ENCODE measurements at places on chromosomes 12 and 14.

DNA sequence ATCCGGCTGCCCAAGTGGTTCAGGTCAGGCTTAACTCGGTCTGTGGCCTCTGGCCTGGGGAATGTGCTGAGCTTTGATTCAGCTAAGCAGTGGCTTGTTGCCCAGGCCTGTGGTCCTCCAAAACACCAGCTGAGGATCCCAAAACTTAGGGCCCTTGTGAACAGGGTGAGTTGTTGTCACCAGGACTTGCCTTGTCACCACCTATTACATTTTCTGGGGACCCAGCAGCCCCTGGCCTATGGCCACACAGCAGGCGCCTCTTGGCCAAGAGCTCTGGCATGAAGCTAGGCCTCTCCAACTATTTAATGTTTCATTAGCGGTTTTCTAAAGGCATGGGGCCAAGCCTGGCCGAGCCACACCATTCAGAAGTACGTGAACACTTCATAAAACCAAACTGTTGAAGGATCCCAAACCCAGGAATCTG is 343.7 kb downstream of the CACNA1C start:
- H3K27ac ChIP-seq, result peak overlapping the region; percentile 33
- DNase-seq, result no peak
- H3K27me3 ChIP-seq, result no peaks in the 10 kb centered on the region
- H3K36me3 ChIP-seq, result no peaks in the 10 kb centered on the region

DNA sequence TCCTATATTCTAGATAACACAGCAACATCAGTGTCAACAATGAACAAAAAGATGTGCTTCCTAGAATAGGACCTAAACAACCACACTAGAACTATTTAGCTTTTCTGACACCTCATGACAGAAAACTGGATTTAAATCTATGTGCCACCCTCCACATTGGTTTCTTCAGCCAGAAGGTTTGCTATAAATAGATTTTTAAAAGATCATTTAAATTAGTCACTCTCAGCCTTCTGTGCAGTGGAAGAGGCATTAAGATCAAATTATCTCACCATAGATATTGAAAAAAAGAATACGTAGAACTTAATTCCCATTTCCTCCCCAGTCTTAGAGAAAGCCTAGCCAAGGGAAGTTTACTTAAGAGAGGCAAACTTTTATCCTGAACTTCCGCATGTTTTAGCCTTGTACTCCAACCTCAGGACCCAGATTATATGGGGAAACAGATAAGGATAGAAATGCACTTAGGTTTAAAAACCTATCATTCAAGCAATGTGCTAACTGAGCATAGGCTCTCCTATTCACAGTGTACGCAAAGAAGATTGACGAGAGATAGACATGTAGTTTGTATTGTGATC is 59.6 kb downstream of the NELL2 start:
- no peaks in the 10 kb centered on the region for H3K36me3 ChIP-seq
- DNase-seq, result no peak
- no peaks in the 10 kb centered on the region for H3K27me3 ChIP-seq
- H3K4me3 ChIP-seq, result no peak overlapping the region

DNA sequence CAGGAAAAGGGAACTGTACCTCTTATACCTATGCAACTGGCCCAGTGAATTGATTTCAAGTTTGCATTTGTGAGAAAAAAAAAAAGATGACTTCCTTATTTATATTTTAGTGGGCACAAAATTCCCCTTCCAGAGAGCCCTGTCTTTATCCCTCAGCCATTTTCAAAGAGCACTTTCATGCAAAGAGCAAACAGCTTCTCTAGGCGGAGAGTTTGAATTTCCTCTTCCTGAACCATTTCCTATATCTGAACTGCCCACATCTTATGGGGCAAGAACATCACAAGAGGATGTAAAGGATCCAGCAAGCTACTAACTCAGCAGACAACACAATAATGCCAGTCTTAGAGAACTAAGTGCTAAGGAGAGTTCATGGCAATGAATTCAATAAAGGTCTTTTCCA is 22.3 kb upstream of the PLXNC1 start:
- H3K27me3 ChIP-seq, result no peaks in the 10 kb centered on the region
- no peak for DNase-seq
- no peaks in the 10 kb centered on the region for H3K4me1 ChIP-seq
- H3K27ac ChIP-seq, result no peak overlapping the region

- no peaks in the 10 kb centered on the region for H3K27me3 ChIP-seq
- no peaks in the 10 kb centered on the region for H3K4me1 ChIP-seq
- no peak overlapping the region for H3K27ac ChIP-seq
- DNase-seq, result no peak
Observed at GRCh38 chr14:104576232-104576969, 3.2 kb upstream of the C14orf180 start.

GRCh38 chr14:80629606-80630005 is 311.9 kb downstream of the CEP128 start:
- no peak overlapping the region for H3K27ac ChIP-seq
- DNase-seq, result no peak
- no peaks in the 10 kb centered on the region for H3K36me3 ChIP-seq
- H3K4me3 ChIP-seq, result no peak overlapping the region
- no peaks in the 10 kb centered on the region for H3K27me3 ChIP-seq

GRCh38 chr12:45687081-45688015 is 42.2 kb upstream of the ARID2 start:
- DNase-seq, result no peak
- H3K36me3 ChIP-seq, result no peaks in the 10 kb centered on the region
- no peaks in the 10 kb centered on the region for H3K4me1 ChIP-seq
- H3K27me3 ChIP-seq, result no peaks in the 10 kb centered on the region
- H3K27ac ChIP-seq, result no peak overlapping the region

- H3K4me1 ChIP-seq, result no peaks in the 10 kb centered on the region
- no peak overlapping the region for H3K4me3 ChIP-seq
- no peak overlapping the region for H3K27ac ChIP-seq
- no peaks in the 10 kb centered on the region for H3K27me3 ChIP-seq
- no peak for DNase-seq
- no peaks in the 10 kb centered on the region for H3K36me3 ChIP-seq
Observed at GRCh38 chr14:53491256-53491883, 338.2 kb upstream of the DDHD1 start.

DNA sequence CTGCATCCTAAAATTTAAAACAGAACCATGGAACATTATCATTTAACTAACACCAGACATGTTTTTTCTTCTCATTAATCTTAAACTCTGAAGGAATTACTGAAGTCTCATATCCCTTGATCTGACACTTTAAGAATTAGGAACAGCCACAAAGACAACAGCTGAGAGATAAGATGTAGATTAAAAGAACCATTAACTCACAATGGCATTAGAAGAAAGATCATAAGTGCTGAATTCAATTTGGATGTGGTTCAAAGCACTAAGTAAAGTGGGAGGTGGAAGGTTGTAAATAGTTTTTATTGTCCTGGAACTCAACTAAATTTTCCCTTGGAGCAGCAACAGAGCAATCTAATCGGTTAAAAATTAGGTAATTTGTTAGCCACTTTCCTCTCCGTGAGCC is 199.0 kb upstream of the ATP2B1 start:
- DNase-seq, result no peak
- no peaks in the 10 kb centered on the region for H3K36me3 ChIP-seq
- H3K27me3 ChIP-seq, result no peaks in the 10 kb centered on the region
- H3K4me3 ChIP-seq, result no peak overlapping the region
- H3K4me1 ChIP-seq, result no peaks in the 10 kb centered on the region

DNA sequence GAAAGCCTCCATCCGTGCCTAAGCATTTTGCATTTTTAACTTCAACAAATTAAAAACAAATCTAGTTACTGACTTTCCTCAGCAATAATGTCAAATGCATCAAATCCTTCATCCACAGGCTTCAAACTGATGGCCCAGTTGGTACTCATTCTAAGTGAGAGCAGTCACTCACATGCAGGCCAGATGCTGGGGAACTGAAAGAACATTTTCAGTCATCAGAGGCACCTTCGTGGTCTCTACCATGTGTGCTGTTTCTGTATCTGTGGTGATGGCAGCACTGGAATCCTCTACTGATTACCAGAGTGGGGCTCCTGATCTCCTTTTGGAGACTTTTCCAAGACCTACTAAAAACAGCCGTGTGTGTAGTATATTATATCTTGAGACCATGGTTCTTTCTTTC is 145.2 kb downstream of the PRIMA1 start:
- no peak overlapping the region for H3K4me3 ChIP-seq
- no peak for DNase-seq
- H3K27ac ChIP-seq, result no peak overlapping the region

DNA sequence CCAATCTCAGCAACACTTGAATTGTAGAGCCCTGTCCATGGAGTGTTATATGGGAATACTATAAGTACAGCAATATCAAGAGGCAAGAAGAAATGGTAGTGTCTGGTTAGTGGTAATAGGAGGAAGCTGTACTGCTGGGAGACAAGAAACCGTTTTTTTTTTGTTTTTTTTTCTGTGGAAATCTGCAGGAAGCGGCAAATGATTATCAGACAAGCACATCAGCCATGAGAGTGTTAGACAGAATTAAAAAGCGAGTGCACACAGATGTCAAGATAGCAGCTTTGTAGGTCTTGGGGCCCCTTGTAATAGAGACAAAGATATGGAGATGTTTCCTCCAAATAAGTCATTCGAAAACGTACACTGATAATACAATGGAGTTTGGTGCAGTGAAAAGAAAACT is 6.7 kb downstream of the TESPA1 start:
- DNase-seq, result no peak
- no peaks in the 10 kb centered on the region for H3K27me3 ChIP-seq
- no peak overlapping the region for H3K27ac ChIP-seq
- H3K36me3 ChIP-seq, result no peaks in the 10 kb centered on the region

DNA sequence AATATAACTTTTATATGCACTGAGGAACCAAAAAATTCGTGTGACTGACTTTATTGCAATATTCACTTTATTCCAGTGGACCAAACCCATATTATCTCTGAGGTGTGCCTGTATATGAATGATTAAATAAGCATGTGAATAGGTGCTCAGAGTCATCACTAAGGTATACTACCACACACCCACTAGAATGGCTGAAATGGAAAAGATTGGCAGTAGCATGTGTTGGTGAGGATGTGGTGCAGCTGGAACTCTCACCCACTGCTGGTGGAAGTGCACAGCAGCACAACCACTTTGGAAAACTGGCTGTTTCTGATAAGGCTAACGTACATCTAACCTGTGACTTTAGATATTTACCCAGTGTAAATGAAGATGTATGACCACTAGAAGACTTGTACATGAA is 36.8 kb downstream of the GOLGA5 start:
- H3K4me1 ChIP-seq, result no peaks in the 10 kb centered on the region
- peaks cover 98% of the 10 kb centered on the region for H3K36me3 ChIP-seq
- no peak overlapping the region for H3K27ac ChIP-seq
- no peak overlapping the region for H3K4me3 ChIP-seq
- H3K27me3 ChIP-seq, result no peaks in the 10 kb centered on the region
- no peak for DNase-seq

DNA sequence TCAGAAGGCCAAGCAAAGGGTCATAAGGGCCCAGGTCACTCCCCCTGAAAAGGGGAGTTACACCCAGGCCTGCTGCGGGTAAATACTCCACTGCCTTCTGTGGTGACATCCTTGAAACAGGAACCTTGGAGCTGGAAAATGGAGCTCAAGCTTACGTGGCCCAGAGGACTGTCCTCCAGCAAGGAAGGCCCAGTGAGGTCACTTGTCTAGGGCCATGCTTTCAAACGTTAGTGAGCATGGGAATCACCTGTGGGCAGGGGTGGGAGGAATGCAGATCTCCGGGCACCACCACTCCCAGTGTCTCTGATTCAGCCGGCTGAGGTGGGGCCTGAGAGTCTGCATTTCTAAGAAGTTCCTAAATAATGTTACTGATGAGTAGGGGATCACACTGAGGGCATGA is 140.5 kb upstream of the CCND2 start:
- no peak overlapping the region for H3K27ac ChIP-seq
- H3K27me3 ChIP-seq, result peaks cover 3% of the 10 kb centered on the region
- no peak overlapping the region for H3K4me3 ChIP-seq
- H3K4me1 ChIP-seq, result no peaks in the 10 kb centered on the region
- H3K36me3 ChIP-seq, result no peaks in the 10 kb centered on the region
- DNase-seq, result no peak

- no peaks in the 10 kb centered on the region for H3K27me3 ChIP-seq
- no peak overlapping the region for H3K27ac ChIP-seq
- no peaks in the 10 kb centered on the region for H3K36me3 ChIP-seq
- no peak overlapping the region for H3K4me3 ChIP-seq
- H3K4me1 ChIP-seq, result no peaks in the 10 kb centered on the region
- no peak for DNase-seq
Observed at GRCh38 chr14:19878029-19878642, 3.2 kb downstream of the OR4K2 start.

- no peaks in the 10 kb centered on the region for H3K27me3 ChIP-seq
Observed at GRCh38 chr12:39205969-39206368, 237.0 kb downstream of the KIF21A start.
